ENCODE measurements at places on chromosomes 1 and 21. TPM values are rescaled to one million over a fixed set of nuclear protein-coding genes. Genes with fewer than 3 reads are reported as not detected.

DNA sequence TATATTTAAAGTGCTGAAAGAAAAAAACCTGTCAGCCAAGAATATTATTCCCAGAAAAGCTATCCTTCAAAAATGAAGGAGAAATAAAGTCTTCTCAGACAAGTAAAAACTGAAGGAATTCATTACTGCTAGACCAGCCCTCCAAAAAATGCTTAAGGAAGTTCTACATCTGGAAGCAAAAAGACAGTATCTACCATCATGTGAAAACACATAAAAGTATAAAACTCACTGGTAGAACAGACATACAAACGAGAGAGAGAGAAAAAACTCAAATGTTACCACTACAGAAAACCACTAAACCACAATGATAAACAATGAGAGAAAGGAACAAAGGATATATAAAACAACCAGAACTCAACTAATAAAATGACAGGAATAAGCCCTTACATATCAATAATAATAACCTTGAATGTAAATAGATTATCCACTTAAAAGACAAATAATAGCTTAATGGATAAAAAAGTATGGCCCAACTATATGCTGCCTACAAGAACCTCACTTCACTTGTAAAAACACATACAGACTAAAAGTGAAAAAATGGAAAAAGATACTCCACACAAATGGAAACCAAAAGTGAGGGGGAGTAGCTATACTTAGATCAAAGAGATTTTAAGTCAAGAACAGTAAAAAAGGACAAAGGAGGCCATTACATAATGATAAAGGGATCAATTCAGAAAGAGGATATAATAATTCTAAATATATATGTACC, 22.0 kb downstream of the NSL1 start:
- no peak for DNase-seq

- no peak for DNase-seq
Observed at GRCh38 chr1:171744986-171745385, 3.1 kb upstream of the VAMP4 start.

DNA sequence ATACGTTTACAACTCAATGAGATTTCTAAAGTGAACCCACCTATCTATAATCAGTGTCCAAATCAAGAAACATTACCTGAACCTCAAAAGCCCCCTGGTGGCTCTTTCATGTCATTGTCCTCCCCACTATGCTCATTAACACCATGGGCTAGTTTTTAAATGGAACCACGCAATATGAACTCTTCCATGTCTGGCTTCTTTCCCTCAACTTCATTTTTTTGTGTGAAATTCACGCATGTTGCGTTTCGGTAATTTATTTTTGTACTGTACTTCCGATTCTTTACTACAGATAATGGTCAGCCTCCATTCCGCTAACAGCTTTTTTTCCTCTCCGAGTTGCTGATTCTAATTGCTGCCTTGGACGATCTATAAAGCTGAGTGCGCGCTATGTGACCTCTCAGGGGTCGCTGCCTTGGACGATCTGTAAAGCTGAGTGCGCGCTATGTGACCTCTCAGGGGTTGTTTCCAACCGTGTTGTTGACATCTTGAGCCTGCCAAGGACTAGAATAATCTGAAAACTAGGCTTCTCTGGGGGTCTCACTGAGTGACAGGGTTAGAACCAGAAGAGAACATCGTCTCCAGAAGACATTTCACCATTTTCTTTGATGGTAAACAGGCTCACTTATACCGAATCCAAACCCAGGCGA, 1.1 kb upstream of the CACYBP start:
- peak; percentile 56 for DNase-seq

FAM43B gene
- 6.1 TPM for total RNA-seq

GRCh38 chr1:2018217-2019171, 651 bp upstream of the GABRD start:
- peak; percentile 85 for DNase-seq

YARS1 gene
- 239 TPM for total RNA-seq

STUM gene
- total RNA-seq: 0.14 TPM

- DNase-seq: no peak
Observed at GRCh38 chr1:166189126-166189525, 22.3 kb upstream of the FAM78B start.

- DNase-seq: no peak
Observed at GRCh38 chr1:158998037-158998780, 11.5 kb upstream of the IFI16 start.

SLC1A7 gene
- 0.18 TPM for total RNA-seq

PEAR1 gene
- total RNA-seq: 1.2 TPM

- no peak for DNase-seq
Observed at GRCh38 chr1:31761883-31762282, 2.3 kb downstream of the ADGRB2 start.

- no peak for DNase-seq
Observed at GRCh38 chr1:70552662-70553566, 141.8 kb downstream of the CTH start.

SMAP2 gene
- total RNA-seq: 12.4 TPM

DNA sequence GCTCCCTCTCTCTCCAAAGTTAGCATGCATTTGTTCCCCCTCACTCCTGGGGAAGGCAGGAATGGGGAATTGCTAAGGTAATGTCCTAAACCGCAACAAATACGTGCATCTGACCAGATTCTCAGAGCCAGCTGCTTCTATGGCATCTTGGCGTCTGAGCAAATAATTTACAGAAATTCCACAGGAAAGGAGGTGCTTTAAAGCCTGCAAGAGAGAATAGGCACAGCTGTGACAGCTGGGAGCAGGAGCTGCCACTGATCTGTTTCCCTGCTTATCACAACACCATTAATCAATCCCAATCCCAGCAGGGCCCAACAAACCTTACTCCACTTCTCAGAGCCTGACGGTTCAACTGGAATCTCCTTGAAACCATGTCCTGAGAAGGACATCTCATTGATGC, 83.5 kb upstream of the ZNF281 start:
- DNase-seq: no peak

GRCh38 chr1:180777072-180777689, 135.5 kb upstream of the KIAA1614 start:
- DNase-seq: no peak

ADGRL2 gene
- 94.0 TPM for total RNA-seq

NBPF4 gene
- not detected for total RNA-seq

GRCh38 chr1:115475901-115476300, 137.9 kb upstream of the NGF start:
- no peak for DNase-seq

RCAN1 gene
- 4.0 TPM for total RNA-seq

- no peak for DNase-seq
Observed at GRCh38 chr1:198283222-198283621, 126.4 kb downstream of the NEK7 start.

SPATA46 gene
- total RNA-seq: not detected

GRCh38 chr1:88398338-88398737, 285.7 kb upstream of the PKN2 start:
- DNase-seq: no peak

KANK4 gene
- total RNA-seq: 0.33 TPM

IL12RB2 gene
- total RNA-seq: 1.4 TPM

- DNase-seq: no peak
Observed at GRCh38 chr1:162910161-162910560, 49.2 kb upstream of the CCDC190 start.

GRCh38 chr1:145846201-145846612, 777 bp downstream of the NUDT17 start:
- DNase-seq: peak; percentile 85

- DNase-seq: no peak
Observed at GRCh38 chr1:109733236-109733870, 7.5 kb downstream of the GSTM3 start.

GRCh38 chr1:60458111-60458510, 384.5 kb upstream of the C1orf87 start:
- DNase-seq: no peak

GRCh38 chr1:29789910-29790247, 553.6 kb downstream of the PTPRU start:
- DNase-seq: no peak

GRCh38 chr1:17097787-17098186, 21.5 kb downstream of the PADI2 start:
- no peak for DNase-seq

- DNase-seq: no peak
Observed at GRCh38 chr21:17359781-17360180, 153.1 kb upstream of the CXADR start.

- peak; percentile 55 for DNase-seq
Observed at GRCh38 chr1:8361198-8361849, 43.4 kb downstream of the SLC45A1 start.

DNA sequence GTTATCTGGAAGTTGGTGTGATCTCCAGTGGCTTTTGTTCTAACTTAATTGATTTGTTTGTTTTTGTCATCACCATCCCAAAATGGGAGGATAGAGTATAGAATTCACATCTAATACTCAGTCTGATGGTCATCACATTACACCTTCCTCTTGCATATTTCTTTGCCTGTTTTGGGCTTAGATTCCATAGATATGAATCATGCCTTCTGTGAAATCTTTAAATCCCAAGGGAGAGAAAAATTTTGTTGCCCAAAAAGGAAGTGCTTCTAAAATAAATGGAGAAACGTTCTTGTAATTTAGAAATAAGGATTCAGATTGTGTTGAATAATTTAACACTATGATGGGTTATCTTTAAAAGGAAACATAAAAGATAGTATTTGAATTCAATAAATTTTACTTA, 446.0 kb upstream of the LRRC7 start:
- DNase-seq: no peak

DNA sequence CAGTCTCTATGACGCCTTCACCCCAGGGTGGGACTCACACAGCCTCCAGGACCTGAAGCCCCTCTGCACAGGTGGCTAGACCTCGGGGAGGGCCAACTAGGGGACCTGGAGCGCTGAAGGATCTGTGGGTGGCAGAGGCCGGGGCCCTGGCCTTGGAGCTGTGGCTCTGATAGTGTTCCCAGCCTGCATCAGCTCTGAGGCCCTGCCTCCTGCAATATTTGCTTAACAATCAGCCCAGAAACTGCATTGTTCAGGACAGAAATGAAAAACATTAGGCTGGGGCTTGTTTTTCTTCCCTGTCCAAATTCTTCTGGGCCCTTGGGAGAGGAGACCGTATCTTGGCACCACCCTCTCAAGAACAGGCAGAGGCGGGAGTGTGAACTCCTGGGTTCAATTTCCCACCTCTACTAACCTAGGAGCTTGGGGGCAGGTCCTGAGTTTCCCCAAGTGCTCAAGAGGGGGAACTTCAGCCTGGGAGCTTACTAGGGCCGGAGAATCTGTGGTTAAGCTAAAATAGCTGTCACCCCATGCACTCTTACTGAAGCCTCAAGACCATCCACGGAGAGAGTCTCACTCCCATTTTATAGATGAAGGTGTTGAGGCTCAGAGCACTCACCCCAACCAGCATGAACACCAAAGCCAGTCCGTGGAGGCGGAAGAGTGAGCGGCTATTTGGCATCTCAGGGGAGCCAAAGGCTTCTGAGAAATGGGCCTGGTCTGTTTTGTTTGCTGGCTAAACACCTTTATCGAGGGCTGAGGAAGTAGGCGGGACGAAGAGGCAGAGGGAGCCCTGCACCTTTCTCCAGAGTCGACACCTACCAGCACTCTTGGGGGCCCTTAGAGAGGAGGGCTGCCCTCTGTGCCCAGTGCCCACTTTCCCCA, 18.8 kb upstream of the CASZ1 start:
- DNase-seq: peak; percentile 79

DNA sequence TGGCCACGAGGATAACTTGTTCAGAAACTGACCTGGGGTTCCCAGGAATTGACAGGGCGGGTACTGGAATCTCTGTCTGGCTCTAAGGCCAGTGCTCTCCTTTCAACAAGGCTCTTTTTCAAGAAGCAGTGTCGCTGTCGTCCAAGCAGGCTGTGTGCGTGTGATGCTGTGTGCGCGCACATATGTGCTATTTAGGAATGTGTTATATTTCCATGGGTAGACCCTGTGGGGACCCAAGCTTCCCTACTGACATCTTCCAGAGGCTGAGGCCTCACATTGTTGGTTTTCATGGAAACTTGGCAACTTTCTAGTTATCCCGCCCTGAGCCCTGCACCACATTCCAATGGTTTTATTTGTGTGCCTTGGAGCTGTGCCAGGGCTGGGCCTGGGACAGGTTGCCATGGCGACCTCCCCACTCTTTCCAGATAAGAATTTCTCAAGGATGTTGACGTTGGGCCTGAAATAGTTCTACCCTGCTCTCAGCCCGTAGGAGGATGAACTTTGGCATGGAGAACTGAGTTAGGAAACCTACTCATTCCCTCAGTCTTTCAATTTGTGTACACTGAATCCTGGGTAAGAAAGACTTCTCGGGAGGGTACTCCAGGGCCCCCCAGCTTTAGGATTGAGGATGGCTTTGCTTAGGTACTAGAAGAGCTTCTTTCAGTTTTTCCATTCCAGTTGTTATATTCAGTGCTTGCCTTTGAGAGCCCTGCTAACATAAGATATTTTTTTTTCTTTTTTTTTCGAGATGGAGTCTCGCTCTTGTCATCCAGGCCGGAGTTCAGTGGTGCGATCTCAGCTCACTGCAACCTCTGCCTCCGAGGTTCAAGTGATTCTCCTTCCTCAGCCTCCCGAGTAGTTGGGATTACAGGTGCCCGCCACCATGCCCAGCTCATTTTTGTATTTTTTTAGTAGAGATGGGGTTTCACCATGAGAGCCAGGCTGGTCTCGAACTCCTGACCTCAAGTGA, 38.8 kb upstream of the SRSF10 start:
- peak; percentile 36 for DNase-seq

GRCh38 chr21:31874812-31875212, 2.0 kb downstream of the HUNK start:
- peak; percentile 70 for DNase-seq

FABP3 gene
- 14.4 TPM for total RNA-seq

DNA sequence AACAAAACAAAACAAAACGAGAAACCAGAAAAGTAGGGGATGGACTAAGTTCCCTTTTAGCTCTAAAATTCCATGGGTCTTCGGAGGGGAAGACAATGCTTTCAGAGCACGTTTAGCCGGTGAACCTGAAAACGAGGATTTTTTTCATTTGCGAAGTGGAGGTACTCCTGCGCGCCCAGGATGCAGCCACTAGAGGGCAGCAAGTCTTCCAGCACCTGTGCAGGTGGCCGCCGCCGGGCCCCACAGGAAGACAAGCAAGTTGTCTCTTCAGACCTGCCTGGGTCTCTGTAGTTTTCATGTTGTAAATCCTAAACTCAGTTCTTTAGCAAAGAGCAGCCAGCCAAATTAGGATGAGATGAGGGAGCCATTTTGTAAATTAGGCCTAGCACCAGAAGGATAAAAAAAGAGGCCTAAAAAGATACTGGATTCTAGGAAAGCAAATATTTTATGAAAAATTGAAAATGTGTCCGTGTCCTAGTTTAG, 17.7 kb upstream of the SNX27 start:
- peak; percentile 91 for DNase-seq

DNA sequence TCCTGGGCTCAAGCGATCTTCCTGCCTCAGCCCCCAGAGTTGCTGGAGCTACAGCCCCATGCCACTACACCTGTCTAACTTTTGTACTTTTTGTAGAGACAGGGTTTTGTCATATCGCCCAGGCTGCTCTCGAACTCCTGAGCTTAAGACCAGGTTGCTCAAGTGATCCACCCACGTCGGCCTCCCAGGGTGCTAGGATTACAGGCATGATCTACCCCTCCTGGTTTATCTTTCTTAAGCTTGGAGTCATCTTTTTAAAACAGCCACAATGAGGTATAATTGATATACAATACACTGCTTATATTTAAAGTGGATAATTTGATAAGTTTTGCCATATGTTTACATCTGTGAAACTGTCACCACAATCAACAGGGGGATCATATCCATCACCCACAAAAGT, 25.4 kb upstream of the WDR26 start:
- DNase-seq: no peak

Data from H7 (cell line).